AG04449 (cell line): ENCODE measurements at places on chromosomes 12 and 14.
A peak's percentile ranks its signal among the peaks of the same experiment; 100 is the strongest.

GRCh38 chr12:125696054-125696453, 630.8 kb downstream of the AACS start:
- no peak for DNase-seq

- DNase-seq, result peak; percentile 34
Measured at GRCh38 chr12:85405781-85406522, 125.9 kb downstream of the ALX1 start.

DNA sequence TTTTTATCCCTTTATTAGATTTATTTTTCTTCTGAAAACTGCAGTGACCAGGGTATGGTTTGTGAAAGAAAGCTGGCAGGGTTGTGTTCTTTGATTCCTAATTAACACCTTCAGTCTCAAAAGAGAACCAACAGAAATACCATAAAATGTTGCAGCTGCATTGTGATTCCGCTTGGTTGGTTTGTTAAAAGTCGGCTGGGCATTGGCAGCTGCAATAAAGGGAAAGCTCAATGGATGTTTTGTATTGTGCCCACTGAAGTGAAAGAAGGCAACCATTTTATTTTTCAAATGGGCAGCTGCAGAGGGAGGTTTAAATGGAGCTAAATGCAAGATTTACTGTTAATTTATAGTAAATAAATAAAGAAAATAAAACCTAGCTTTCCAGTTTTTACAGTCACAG, 16.7 kb downstream of the LGR5 start:
- no peak for DNase-seq

DNA sequence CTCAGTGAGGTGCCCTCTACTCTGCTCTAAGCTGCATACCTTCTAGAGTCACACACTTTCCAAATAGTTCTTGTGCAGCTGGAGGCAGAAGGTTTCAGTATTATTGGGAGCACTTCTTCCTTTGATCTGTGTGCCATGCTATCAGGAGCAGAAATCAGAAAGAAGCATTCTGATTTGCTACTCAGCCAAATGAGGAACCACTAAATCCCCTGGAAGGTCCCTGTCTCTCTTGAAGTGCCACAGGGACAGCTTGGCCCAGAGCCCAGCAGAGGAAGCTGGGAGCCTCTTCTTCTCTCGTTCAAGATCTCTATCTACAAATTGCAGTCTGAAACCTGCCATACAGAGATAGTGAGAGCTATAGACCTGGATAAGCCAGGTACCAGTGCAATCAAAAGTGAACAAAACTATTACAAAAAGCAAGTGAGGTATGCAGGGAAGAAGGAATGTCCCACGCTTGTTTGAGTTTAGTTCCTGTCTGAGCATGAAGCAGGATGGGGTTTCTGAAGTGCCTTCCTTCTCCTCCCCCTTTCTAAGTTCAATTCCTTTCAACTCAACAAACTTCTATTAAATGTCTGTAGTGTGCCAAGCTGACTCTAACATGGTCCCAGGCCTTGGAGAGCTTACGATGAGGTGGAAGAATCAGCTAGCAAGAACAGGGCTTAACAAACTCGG, 100.9 kb upstream of the PARP11 start:
- no peak for DNase-seq

- DNase-seq, result no peak
Measured at GRCh38 chr12:47938093-47938492, 25.3 kb upstream of the TMEM106C start.

DNA sequence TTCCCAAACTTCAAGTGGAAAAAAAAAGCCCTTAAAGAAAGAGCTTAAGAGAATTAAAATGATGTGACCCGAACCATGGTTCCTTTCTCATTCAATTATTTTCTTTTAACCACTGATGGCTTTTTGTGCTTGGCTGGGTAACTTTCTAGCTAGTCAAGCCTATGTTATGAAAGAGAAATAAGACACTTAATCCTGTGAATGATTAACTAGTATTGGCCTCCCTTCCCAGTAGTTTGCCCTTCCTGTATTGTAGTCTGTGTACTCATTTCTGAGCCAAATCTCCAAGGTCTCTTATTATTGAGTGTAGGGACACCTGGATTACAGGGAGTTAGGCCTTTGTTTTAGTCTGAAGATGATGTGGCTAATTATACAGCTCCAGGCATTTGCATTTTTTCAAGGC, 353.0 kb downstream of the RAD51B start:
- no peak for DNase-seq

- DNase-seq, result no peak
Measured at GRCh38 chr12:57005980-57006808, at the start of gene ZBTB39. ZBTB39 (minus strand) TSS chr12:57006546; CDS start chr12:57004917, 1,629 bp downstream.

DNA sequence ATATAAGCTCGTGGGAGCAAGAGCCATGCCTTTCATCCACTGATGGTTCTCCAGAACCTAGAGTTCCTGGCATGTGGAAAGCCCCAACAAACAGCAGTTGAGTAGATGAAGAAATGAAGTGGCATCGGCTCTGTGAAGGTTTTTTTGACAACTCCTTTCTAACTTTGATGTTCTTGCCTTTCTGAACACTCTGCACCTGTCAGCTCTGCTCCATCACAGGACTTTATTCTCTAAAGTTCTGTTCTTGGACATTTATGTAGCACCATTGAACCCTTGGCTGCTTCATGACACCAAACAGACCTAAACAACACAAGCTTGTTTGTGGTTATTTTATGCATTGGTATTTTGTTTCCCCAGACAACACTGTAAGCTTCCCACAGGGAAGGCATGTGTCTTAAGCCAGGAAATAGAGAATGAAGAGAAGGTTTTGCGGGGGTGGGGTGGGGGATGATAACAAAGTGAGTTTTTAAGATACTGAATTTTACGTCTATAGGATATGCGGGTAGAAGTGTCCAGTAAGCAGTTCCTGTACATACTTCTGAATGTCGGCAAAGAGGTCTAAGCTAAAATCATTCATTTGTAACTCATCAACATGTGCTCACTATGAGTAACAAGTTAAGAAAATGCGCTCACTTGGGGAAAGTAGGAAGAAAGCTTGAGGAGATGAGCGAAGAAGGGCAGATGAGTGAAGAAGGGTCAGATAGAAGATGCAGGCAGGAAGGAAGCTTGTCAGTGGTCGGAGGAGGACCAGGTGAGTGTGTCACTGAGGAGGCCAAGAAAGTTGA, 146.0 kb upstream of the PLEKHG7 start:
- DNase-seq, result no peak

GRCh38 chr12:60805364-60805763, 1209.5 kb downstream of the SLC16A7 start:
- no peak for DNase-seq

DNA sequence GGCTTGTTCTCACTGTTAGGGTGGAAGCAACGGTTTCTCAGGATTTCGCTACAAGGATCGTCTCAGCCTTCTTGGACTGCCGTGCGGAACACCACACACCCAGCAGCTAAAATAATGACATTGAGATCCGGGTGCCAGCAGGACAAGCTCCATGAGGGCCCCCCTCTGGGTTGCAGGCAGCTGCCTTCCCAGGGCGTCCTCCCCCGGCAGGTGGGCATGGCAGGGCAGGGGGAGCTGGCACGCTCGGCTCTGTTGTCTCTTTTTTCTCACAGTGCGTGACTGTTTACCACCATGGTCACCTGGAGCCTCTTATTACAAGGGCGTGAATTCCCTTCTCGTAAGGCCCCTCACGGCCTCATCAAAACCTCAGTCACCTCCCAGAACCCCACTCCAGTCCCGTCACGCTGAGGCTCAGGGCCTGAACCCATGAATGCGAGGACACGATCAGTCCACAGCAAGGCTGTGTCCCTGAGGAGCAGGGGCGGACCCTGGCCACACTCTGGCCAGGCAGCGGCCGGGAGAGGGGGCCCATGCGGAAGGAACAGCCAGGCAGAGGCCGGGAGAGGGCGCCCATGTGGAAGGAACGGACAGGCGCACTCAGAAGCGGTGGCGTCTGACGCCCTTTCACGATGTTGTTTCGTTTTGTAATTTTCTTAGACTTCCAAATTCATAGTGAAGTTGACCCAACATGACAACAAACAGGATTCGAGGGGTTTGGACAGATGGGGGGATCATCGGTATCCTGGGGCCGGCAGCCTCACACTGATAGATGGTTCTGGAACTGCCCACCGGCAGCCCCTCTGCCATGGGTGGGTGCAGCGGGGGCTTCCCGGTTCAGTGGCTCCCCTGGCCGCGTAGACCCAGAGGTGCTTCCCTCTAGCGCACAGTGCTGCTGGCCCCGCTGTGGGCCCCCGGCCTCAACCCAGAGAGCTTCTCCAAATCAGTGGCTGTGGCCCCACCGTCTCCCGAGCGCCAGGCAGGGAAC, 10.0 kb downstream of the LRCOL1 start:
- no peak for DNase-seq

DNA sequence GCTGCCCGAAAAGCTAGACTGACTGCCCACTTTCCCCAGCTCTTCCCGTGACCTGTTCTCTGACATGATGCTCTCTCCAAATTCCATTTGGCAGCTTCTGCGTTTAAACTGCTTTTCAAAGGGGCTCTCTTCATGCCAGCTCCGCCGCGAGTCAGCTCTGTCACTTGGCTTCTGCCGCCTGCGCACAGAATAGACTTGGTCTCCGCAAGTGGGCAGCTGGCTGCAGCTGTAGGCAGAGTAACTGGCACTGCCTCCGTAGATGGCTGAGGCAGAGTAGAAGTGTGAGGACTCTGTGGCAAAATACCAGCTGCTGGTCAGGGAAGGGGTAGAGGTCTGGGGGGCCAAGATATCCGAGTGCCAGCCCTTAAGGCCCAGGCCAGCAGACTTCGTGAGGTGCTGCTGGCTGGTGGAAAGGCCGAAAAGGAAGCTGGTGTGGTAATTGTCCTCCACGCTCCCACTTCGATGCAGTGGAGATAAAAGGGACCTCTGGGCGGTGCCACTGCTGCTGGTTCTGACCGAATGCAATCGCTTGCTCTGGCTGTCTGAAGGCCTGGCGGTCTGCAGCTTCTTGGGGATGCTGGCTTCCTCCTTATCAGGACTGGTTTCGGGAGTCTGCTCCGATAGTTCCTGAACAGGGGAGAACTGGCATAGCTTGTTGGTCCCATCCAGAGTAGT, 85.7 kb downstream of the DUSP16 start:
- no peak for DNase-seq

- DNase-seq, result no peak
Measured at GRCh38 chr12:9587987-9588600, 19.6 kb downstream of the KLRB1 start.

DNA sequence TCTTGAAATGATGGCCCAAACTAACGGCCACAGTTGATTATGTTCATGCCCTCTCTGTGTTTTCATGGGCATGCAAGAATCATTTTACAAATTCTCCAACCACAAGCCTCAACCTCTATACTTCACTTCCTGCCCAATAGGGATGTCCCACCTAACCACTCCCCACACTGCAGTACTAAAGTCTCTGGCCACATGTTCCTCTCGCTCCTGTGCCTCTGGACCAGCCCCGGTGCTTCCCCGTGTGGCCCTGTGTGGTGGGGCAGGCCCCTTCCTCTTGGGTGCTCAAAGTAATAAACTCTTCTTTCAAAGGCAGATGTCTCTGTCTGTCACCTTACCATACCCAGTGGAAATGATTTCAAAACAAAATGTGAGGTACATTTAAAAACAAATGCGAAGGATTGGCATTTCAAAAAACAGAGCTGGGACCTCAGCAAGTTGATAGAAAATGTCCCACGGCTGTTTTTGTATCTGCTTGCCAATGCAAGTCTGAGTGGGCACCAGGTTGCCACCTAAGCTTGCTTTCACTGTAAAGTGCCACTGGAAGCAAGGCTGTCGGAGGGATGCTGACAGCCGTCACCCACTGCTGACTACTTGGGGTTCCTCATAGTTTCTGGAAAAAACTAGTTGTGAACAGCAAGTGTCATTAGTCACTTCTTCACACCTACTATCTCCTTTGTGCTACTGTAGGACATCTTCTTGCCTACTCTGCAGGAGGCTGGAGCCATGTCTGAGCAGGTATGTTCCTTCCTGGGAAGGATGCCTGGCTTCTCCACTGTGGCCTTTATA, 8.2 kb upstream of the SERPINA11 start:
- no peak for DNase-seq

DNA sequence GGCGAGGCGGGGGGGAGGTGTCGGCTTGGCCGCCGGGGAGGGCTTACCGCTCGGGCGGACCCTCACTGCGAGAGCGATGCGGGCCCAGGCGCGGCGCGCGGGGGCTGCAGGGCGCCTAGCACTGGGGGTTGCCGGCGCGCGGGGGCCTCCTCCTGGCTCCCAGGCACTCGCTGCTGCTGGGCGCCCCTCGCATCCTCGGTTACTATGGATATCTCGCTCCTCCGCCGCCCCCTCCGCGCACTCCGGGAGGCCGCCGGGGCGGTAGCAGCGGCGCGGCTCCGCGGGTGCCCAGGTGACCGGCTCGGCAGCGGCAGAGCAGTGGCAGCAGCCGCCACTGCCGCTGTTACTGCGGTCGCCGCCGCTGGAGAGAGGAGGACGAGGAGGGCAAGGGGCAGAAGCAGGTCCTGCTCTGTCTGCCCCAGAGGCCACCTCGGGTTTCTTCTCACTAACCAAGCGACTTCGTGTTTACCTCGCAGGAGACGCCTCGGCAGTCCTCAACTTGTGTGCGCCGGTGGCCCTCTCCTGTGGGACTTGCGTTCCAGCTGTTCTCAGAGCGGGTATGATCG, 250.1 kb downstream of the APAF1 start:
- no peak for DNase-seq

DNA sequence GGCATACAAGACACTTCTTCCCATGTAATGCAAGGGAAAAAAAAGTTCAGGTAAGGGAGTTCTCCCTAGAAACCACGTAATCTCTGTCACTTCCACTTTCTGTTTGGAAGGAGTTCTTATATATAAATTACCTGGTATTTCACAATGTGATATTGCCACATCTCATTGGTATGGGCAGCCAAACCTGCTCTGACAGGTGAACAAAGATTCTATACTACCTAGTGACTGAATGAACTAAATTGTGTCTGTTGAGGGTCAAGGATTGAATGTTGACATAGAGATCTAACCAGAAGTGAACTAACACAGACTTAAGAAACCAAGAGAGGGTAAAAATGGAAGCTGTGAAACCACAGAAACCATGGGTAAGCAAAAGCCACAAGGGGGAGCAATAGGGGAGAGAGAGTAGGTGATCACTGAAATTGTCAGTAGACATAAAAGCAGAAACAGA, 161.3 kb downstream of the RPL10L start:
- no peak for DNase-seq

DNA sequence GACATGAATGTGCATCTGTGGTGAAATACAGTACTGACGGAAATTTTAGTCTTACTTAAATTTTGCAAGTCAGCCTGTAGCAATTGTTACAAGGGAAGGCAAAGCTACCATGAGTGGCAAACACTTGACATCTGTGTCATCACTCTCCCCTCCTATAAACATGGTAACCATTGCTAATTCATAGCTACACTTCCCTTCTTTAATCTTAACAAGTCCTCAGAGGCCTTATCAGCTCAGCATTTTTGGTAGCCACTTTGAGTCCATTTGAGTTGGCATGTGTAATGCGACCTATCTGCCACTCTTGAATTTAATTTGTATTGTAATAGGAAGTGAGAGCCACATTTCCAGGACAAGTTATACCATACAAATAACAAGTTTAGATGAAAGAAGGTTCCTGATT, 218.1 kb downstream of the RMST start:
- no peak for DNase-seq

DNA sequence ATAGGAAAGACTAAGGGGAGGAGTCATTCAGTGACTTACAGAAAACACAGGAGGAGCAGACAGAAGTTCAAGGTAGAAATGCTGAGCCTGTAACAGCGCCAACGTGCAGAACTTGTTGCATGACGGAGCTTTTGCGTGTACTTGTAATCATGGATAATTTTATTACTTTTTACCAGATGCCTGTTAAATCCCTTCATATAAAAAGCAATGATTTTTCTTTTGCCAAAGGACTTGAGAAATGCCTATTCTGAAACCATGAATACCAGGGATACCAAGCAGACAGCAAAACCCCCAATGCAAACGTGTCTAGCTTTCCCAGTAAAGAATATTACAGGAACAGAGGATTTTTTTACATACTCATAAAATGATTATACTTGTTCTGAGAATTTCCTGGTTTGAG, 163.6 kb upstream of the GSC start:
- DNase-seq, result peak; percentile 31
